ENCODE measurements at places on chromosomes 6 and 20.

DNA sequence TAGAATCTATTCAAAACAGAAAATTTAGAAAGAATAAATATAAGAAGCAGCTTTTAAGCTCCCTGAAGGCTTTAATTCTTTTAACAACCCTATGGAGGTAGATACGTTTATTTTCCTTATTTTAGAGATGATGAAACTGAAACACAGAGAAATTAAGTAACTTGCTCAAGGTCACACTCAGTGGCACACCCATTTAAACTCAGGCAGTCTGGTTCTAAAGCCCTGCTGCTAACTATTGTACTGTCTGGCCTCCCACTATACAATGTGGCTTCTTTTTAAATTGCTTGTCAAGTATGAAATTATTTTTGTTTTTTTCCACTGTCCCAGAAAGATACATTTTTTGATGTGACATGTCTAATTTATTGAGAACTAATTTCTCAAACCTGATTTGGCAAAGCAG, 55.7 kb downstream of the FAM217A start:
- DNase-seq: no peak

DNA sequence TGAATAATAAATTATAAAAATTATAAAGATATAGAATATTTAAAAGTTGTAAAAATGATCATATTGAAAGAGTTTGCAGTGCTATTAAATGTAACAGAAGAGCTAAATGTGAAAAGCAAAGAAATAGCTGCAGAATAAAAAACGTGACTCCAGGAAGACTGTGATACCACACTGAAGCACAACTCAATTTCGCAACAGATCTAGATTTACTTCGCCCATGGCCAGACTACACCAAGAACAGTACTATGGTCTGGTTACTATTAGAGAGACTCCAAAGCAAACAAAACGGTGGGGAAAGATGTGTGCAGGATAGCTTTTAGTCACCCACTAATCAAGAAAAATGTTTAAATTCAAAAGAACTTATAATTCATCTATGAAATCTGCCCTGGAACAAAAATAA, 1.9 kb downstream of the CHD6 start:
- no peak for DNase-seq

DNA sequence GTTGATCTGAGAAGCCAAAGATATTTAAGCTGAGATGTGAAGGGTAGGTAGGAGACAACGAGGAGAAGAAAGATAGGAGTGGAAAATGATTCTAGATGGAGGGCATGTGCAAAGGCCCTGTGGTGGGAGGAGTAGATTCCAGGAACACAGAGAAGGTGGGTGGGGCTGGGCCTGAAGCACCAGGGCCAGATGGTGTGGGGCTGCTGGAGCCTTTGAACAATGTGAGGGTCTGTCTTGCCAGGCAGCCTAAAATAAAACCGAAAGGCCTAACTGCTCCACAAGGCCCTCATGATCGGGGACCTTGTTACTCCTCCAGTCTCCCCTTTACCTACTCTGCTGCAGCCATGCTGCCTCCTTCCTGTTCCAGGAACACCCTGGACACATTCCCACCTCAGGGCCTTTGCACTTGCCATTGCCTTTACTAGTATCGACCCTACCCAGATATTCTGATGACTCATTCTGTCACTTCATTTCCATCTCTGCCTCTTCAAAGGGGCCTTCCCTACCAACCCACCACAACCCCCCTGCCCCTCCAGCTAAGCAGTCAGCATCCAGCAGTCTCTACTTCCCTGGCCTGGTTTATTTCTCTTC, 20.0 kb downstream of the FAM110A start:
- no peak for DNase-seq

DNA sequence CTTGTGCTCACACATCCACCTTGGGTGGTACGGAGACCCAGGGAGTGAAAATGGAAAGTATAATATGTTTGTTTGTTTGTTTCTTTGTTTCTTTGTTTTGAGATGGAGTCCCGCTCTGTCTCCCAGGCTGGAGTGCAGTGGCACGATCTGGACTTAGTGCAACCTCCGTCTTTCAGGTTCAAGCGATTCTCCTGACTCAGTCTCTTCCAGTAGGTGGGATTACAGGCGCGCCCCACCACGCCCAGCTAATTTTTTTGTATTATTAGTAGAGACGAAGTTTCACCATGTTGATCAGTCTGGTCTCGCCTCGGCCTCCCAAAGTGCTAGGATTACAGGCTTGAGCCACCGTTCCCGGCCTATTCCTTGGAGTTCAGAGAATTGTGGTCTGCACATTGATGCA, 115.4 kb downstream of the TRIM27 start:
- no peak for DNase-seq

DNA sequence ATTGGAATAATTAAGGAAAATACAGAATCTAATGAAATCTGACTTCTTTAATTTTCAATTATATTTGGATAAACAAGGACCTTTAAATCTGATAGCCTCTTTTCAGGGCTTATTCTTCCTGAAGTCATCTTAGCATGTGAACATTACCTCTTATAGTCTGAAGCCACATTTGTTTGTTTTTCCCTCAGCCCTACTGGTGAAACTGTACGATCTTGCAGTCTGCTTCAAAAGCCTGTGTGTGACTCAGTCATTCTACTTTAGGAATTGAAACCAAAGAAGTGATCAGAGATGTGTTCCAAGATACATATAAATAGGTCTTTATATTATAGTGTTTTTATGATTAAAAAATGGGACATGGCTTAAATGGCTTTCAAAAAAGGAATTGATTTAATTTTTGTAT, 67.5 kb downstream of the MACROD2 start:
- DNase-seq: no peak

DNA sequence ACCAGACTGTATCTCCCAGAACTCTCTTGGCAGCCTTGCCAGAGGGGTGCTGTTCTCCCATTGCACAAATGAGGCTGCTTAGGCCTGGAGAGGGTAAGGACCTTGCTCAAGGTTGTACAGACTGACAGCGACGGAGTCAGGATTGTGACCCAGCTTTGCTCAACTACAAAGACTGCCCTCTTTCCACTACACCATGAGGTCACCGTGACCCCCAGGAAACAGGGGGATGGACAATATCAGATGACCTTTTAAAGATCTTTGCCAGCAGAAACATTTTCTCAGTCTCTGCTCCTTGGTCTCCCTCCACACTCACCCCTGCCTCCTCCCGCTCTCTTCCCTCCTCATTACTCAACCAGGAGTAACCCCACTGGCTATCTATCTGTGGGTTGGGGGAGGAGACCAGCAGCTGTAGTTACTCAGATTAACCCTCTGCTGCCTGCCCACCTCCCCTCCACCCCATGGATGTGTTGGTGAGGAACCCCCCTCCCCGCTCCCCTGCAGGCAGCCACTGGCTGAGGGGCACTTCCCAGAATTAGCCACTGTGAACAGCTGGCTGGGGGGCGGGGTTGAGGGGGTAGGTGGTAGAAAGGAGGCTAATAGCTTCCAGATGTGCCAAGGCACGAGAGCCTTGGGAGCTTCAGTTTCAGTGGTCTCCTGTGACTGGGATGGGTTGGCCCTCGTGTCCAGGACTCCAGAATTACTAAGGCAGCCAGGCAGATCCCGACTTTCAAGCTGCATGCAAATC, 26.9 kb upstream of the MRPS18A start:
- no peak for DNase-seq

GRCh38 chr20:3074812-3075211, 3.4 kb downstream of the OXT start:
- DNase-seq: no peak

- DNase-seq: no peak
Measured at GRCh38 chr6:150142097-150142669, 661 bp upstream of the PPP1R14C start.

DNA sequence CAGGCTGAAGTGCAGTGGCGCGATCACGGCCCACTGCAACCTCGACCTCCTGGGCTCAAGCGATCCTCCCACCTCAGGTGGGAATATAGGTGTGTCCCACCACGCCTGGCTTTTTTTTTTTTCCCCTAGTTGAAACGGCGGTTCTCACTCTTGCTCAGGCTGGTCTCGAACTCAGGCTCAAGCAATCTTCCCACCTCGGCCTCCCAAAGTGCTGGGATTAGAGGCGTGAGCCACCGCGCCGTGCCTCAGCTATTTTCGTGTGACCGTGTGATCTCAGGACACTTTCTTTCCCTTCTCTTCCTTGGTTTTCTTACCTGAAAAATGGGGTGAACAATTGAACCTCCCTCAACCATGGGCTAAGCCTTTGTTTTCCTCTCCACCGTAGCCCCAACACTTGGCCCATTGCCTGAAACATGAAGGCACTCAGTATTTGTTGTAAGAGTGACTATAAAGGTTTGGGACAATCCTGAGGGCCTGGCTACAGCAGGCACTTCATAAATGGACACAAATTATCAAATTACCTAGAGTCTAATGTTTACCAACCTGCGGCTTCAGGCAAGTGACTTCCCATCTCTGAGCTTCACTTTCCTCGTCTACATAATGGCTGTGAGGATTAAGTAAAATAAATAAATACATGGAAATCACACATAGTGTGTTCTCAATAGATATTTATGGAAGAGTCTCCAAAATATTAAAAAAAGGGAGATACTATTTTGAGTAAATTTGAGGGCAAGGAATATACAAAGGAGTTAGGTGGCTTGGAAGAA, 31.4 kb upstream of the ID1 start:
- DNase-seq: no peak

- peak; percentile 63 for DNase-seq
Measured at GRCh38 chr20:3686867-3687321, 5.1 kb upstream of the ADAM33 start.

DNA sequence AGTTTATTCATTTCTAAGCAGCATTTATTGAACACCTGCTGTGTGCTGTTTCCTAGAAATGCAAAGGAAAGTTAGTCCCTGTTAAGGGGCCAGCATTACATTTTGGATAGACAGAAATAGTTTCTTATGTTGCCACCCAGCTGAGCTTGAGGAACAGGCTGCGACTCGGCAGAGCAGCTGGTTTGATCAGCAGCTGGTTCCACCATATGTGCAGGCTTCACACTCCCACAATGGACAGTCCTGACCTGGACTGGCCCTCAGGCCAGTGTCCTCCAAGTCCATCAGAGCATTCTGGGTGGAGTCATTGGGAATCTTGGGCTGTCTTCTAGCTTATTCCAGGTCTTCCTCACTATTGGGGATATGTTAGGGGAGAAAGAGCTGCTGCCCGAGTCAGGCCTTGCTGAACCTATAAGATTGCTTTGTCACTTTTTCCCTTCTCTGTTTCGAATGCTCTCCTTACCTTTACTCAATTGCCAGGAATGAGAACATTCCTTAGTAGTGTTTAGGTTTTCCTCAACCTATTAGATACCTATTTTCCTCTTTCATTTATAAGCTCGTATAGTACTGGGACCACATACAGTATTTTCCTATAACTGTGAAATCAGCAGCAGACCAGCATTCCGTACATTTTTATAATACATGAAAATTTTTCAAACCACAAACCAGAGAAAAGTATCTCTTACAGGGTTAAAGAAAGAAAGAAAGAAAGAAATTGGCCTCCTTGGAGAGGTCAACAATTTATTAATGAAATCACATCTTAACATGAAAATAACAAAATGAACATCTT, 203.0 kb downstream of the FARS2 start:
- DNase-seq: no peak

DNA sequence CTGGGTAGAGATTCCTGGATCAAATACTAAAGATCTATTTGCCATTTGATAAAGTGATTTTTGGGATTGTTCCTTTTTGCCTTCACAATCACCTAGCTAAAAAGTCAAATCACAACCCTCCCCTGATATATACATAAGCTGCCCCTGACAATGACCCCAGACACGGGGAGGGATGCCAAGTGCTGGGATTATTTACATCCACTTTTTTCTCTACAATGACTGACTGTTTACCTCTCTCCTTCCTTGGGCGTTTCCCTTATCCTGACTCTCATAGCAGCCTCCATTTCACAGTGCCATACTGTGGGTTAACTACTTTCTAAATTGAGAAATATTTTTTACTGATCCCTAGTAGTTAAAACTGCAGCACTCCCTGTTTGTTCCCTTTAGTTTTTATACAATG, 150.8 kb upstream of the TMEM170B start:
- no peak for DNase-seq

- no peak for DNase-seq
Measured at GRCh38 chr6:119552021-119552420, 202.5 kb upstream of the MAN1A1 start.

DNA sequence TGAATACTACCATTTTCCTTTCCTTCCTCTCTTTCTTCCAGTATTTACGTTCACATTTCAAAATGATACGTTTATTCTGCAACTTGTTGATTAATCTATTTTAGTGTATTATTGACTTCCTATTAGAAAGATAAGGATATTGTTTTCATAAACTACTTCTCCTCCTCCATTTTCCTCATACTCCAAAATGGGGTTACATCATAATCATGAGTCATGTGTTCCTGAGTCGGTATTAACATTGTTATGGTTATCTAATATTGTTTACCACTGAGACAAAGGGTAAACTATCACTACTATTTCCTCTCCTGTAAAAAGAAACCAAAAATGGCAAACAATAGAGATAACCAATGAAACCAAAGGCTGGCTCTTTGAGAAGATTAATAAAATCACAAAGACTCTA, 126.5 kb upstream of the CDYL start:
- DNase-seq: peak; percentile 69

GRCh38 chr6:54850114-54850513, 3.5 kb downstream of the FAM83B start:
- no peak for DNase-seq

DNA sequence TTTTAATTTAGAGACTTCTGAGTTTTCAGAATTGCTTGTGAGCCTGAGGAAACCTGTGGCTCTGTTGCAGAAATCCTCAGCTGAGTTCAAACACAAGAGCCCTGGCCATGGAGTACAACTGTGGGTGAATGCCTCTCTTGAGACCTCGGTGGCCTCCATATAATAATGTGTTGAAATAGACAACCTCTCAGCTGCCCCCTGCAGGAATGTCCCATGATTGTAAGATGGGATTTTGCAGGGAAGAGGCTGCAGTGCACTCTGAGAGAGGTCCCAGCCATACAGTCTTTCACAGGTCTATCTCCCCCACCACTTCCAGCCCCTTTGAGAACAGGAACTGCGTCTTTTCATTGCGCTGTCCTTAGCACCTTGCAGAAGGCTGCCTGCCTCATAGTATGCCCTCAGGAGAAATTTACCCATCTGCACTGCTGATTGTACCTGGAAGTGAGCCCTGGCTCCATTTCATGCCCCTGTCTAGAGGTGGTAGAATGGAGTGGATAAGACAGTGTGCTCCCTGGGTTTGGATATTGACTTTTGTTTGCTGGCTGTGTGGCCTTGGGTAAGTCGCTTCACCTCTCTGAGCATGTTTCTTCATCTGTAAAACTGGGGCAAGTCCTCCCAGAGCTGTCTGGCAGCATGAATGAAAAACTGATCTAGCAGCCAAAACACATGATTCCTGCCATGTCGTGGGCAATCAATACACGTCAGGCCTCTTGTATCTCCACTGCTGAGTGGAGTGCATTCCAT, 16.8 kb upstream of the CDH22 start:
- peak; percentile 67 for DNase-seq

- no peak for DNase-seq
Measured at GRCh38 chr6:165056292-165056691, 253.1 kb downstream of the C6orf118 start.

Data from ELR (cell line).